ENCODE measurements at places on chromosomes 2 and 18.
A peak's percentile ranks its signal among the peaks of the same experiment; 100 is the strongest.

GRCh38 chr2:14433946-14434495 is 198.5 kb upstream of the LRATD1 start:
- no peak for DNase-seq

DNA sequence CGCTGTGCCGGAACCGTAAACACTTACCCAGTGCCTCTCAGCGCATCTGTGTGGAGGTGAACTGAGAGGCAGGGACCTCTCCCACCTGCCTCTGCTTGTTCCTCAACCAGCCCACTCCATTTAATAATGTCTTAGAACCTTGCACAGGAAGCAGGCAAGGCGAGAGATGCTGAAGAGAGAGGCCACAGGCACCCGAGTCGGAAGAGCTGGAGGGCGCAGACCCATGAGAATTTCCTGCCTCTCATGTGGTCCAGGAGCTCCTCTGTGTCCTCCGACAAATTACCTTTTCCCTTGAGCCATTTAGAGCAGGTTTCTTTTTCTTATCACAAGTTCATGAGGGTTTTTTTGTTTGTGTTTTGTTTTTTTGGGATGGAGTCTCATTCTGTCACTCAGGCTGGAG is 4.9 kb upstream of the RFX8 start:
- DNase-seq, result no peak

DNA sequence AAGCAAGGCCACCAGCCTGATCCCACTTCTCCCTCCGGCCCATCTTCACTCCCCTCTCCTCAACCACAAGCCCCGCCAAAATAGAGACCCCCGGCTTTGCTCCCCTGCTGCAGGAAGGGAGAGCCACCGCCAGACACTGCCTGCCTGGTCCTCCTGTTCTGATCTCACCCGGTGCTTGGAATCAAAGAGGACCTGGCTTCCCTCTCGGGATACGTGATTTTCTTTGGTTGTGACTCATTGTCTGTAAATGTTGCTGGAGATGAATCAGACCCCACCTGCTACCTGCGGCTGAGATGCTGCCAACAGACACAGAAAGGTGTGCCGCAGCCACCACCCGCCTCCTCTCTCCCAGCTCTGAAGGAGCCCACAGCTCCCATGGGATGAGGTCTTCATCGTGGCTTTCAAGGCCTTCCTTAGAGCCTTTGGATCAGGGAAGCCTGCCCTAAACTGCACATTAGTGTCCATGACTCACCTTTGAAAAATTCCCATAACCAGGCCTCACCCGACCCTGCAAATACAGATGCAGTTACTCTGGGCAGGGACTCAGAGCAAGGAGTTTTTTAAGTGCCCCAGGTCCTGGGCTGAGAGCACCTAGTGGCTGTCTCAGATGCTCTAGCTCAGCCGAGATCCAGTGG is 79.4 kb upstream of the ZNF532 start:
- peak; percentile 53 for DNase-seq

DNA sequence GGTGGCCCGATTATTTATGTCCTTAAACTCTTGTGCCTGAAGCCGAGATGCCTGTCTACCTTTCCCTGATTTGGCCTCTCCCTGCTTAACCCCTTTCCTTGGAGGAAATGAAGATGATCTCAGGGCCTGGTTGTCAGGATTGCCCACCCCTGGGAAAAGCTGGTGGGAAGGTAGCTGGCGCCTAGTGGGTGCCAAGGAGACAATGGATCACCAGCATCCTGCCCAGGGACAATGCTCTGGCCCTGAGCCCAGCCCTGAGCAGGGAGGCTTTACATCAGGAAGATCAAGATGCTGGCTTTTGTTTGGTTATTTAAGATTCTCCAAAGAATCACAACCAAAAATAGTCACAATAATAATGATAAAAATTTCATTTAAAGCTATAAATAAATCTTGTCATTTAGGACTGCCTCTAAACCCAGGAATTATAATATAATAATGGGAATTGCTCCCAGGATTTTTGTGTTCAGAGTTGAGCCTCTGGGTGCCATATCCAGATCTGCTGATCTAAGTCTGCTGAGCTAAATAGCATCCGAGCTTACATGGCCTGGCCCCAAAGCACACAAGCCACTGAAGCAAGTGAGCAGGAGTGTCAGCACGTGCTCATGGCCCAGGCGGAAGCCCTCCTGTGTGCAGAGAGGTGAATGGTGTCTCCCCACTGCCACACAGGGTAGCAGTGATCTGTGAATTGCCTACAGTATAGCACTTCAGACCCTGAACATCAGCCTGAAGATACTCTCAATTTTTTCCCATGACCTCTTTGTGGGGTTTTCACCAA is 57.8 kb upstream of the MAP3K20 start:
- DNase-seq, result no peak

DNA sequence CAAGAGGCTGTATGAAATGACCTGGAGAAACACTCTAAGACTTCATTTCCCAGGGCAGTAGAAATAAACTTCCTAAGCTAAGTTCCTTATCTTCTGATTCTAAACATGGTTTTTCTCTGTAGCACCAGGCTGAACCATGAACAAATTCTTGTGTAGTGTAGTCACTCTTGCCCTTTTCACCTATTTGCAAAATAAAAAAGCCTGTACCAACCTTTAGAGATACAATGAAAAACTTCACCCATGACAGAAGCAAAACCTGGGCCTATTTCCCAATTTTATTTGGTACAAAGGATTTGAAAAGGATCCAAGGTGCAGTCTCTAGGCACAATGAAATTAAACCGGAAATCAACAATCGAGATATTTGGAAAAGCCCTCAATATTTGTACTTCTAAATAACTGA is 43.6 kb downstream of the POLR1A start:
- no peak for DNase-seq

DNA sequence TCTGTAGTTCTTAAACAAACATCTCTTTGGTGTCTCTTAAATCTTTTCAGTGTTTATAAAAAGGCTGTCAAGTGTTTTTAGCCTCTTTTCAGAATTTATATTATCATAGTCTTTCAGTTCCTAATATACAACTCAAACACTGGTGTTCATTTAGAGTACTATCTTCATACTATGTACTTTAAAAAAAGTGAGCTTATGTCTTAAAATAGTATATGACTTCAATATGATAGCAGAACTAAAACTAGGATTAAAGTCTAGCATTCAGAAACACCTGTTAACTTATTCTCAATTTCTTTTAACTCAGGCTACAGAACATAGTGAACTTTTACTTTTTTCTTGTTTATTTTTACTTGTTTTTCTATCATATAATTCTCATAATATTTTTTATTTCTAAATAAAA is 14.7 kb upstream of the IKZF2 start:
- no peak for DNase-seq

DNA sequence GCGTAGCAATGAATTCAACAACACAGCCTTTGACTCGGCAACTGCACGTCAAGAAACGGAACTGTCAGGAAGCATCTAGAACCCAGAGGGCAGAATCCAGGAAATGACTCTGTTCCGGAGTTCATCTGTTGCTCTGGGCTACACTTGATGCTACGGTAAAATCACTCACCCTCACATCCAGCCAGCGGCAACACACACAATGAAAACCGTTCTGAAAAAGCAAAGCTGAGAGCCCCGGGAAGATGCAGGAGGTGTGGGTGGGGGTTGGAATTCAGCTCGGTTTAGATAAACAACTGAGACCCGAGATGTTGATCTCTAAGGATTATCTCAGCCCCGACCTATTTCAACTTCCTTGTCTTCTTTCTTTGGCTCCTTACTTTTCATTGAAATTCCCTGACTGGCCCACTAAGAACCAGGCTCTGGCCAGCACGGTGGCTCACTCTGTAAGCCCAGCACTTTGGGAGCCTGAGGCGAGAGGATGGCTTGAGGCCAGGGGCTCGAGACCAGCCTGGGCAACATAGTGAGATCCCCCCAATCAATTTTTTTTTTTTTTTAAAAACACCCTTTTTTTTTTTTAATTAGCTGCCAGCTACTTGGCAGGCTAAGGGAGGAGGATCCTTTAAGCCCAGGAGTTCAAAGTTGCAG is 13.3 kb upstream of the RAB17 start:
- peak; percentile 66 for DNase-seq

GRCh38 chr2:160076241-160076640 is 13.8 kb upstream of the PLA2R1 start:
- no peak for DNase-seq

- no peak for DNase-seq
Measured at GRCh38 chr2:74982577-74982976, 24.1 kb downstream of the POLE4 start.

- no peak for DNase-seq
Measured at GRCh38 chr2:214497489-214497888, 86.6 kb downstream of the VWC2L start.

DNA sequence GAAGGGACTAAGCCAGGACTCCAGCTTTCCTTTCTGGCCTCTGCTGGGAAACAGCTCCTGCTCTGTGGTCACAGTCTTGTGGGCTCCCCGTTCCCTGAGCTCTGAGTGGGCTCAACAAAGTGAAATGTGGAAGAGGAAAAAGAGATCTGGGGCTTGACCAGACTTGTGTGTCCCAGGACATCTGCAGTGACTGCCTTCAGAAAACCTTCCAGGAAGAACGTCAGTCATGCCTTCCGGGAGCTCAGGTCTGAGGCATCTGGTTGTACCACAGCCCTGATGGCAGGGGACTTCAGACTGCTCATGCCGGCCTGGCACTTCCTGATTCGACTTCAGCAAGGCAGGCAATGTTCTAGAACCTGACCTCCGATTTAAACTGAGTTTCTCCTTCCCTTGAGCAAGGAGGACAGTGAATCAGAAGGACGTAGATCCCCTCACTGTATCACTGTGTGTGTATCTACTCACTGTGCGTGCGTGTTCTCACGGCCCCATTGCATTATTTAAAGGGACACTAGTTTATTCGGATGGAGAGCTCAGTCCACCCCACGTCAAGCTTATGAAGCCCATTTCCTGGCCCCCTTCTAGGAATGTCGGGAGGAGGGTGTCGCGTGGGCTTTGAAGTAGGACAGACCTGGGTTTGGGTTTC is 548 bp upstream of the FBLN7 start:
- DNase-seq, result no peak

DNA sequence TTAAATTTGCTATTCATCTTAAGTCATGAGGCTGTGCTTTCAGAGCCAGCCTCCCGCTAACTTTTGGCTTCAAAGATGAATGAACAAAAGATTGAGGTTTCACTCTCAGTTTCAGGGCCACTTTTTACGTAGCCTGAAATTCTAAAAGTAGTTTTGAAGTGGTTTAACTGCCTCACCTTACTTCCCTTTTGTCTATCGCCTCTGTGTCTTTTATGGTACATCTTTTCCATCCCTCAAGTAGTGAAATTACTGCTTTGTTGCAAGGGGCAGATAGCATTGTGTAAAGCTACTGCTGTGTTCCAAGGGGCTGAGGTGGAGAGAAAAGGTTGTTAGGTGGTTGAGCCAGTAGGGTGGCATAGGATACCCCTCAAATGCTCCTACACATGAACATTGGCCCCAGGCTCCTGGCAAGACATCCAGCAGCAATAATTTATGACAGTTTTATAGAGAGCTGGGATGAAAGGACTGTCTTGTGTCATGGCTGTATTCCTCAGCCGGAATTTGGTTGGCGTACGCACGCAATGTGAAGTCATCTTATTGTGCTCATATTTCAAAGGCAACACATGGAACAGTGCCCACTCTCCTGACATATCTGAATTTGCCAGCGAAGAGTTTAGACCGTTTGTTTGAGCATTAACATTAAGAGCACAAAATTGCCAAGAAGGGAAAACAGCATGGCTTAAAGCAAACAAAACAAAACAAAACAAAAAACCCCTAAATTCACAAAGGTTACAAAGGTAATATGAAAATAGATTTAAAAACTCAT is 32.2 kb downstream of the QPCT start:
- no peak for DNase-seq

GRCh38 chr2:238525990-238526389 is 99.3 kb downstream of the ASB1 start:
- no peak for DNase-seq

DNA sequence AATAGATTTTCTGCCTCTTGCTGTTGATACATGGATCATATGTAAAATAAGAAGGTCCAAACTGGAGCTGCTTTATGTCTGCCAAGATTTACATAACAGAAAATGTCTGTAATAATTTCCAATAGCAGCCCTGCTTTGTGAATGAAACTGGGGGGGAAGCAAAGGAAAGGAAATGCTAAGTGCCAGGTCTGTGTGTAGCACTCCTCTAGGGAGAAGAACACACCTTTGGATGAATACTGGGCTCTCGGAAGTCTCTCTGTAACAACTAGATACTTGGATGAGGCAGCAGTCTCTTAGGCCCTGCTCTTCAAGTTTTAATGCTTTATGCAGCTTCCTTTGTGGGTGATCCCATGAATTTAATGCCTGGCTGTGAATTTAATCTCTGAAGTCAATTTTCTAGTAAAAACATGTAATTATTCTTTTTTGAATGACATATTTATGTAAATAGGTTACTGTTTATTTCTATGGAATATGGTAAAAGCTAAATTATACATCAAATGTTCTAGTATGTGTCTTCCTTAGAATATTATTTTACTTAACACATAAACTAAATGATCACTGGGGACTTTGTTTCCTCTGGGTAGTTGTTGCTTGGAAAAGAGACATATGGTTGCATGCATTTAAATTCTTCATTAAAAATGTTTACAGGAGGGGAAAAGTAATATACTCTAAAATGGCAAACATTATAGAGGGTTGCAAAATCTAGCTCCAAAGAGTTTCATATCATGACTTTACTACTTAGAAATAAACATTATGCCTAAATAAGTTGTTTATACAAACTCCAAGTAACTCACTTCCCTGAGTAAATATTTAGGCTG is 336.6 kb upstream of the CWC22 start:
- DNase-seq, result no peak

GRCh38 chr2:73697606-73698005 is 39.5 kb downstream of the TPRKB start:
- DNase-seq, result no peak

GRCh38 chr2:133569286-133569830 is 1.1 kb upstream of the NCKAP5 start:
- no peak for DNase-seq

DNA sequence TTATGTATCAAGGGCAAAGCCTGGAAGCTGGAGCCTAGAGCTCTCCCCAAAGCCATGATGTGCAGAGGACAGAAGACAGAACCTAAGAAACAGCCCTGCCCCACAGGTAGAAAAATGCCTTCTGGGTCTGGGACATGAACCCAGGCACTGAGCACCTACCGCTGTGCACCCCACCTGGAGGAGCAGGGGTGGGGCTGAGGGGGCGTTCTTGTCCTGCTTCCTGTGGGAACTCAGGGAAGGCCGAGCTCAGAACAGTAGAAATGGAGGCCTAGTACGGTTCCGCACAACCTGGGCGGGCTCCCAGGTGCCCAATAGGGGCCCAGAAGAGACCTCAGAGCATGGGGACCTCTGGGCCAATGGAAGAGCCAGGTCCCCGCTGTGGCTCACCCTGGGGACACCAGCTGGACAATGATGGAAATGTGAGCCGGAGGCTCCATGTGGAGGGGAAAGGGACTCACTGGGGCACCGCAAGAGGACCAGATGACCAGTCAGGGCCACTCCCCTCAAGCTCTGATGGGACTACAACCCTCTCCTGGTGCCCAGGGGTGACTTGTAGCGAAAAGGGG is 3.2 kb downstream of the CRACDL start:
- no peak for DNase-seq

GRCh38 chr2:30336978-30337841 is 105.9 kb downstream of the LBH start:
- no peak for DNase-seq

DNA sequence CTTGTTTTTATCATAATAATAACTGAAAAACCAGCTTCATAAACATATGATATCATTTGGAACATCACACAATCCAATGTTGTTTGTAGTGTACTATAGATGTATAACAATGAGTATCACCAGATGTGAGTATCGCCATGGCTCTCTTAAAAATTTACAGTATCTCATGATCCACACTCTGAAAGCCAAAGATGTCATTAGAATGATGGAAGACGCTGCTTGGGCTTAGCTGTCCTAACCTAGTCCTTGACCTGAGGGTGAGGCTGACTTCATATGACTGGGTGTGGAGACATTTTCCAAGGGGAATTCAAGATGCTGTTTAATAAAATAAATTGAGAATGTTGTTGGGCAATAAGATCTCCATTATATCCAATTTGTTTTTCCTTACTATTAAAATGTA is 242.6 kb downstream of the RIT2 start:
- DNase-seq, result no peak
